Activated naive CD4-positive, alpha-beta T cell treated with Interleukin-2 at 50 U/mL for 16 hours (primary cell): ENCODE measurements at places on chromosomes 11 and 22.
A peak's percentile ranks its signal among the peaks of the same experiment; 100 is the strongest.

GRCh38 chr11:9396310-9396709, 11.9 kb downstream of the IPO7 start:
- no peak for DNase-seq

GRCh38 chr11:133081730-133082452, 450.4 kb downstream of the OPCML start:
- DNase-seq: no peak

GRCh38 chr11:64863391-64864060, 14.9 kb downstream of the EHD1 start:
- peak; percentile 2 for DNase-seq

- peak; percentile 59 for DNase-seq
These were observed 592 bp upstream of the CTSC start for GRCh38 chr11:88337987-88338668.

- no peak for DNase-seq
These were observed 851 bp downstream of the SPTBN2 start for GRCh38 chr11:66728038-66728692.

GRCh38 chr11:31973172-31973571, 117.7 kb upstream of the RCN1 start:
- no peak for DNase-seq

DNA sequence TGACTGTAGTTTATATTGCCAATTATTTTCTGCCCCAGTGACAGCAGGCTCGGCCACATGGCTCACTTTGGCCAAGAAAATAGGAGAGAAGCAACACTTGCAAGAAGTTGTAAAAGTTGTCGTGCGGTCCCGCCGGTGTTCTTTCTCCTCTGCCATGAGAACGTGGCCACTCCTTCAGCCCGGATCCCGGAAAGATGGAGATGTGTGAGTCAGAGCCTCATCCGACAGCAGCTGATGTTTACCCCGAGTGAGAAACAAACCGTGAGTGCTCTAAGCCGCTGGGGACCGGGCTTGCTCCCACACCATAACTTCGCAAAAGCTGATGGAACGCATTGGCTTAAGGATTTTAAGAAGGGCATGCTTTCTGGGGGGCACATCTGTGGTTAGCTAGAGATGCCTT, 157.0 kb downstream of the CACNA1I start:
- no peak for DNase-seq

DNA sequence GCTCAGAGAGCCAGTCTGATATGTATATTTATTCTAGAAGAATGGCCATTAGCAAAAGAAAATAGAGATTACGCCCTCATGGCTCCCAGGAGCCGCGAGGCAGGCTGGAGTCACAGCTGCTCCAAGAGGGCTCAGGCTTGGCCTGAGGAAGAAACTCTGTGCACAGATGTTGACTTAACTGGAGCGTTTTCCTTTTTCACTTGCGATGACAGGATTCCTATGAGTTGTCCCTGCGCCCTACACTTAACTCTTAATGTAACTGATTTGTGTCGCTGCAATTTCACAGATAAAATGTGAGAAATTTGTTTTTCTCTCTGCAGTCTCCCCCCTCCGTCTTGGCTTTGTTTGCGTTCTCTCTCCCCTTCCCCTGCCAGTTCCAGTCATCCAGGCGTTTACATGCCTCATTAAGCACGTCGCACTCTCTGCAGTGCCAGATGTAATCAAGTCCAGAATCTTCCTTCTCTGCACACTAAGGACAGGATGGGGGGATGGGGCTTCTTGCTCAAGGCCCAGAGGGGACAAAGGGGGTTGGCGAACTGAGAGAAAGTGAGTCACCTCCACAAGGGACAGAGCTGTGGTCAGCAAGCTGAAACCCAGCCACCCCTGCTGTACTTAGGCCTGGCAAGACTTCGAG, 1060.1 kb downstream of the NTM start:
- no peak for DNase-seq

DNA sequence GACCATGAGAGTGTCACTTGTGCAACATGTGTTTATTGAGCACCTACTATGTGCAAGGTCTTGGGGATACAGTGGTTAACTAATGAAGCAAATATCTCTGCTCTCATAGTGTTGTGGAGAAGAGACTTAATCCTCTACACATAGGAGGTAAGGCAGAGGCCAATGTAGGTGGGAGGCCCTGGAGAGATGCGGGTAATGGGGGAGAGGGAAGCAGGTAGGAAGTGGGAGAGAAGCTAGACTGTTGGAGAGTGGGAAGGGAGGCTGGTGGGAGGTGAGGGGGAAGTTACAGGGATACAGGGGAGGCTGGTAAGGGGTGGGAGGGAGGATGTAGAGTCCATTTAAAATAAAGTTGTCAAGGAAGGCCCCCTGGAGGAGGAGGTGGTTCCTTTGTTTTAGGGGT, 240.0 kb downstream of the MIAT start:
- no peak for DNase-seq

GRCh38 chr11:78731027-78731426, 156.4 kb upstream of the NARS2 start:
- DNase-seq: no peak

DNA sequence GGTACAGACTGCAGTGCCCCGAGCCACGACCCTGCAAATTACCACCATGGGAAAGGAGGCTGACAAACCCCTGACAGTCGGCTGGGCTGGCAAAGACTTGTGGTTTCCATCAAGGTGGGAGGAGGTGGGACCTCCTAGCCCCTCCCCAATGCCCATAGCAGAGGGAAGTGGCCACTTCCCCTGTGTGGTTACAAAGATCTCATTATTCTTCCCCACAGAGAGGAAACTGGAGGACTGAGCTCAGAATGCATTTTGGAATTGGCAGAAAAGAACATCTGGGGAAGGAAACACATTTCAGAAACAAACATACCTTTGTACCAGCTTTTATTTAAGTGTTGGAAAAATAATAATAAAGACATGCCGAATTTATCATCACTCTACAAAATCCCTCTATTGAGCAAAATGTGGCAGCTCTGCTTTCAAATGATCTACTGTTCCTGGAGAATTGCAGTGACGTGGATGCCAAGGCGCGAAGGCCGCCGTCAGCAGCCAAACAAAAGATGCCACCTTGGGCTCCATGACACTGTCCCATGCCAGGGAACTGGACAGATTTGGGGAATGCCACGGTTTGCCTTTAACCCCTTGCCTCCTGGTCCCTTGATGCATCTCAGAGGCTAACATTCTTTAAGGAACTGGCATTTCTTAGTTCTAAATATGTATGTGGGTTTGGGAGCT, 169.6 kb downstream of the CRYBB2 start:
- DNase-seq: no peak

- DNase-seq: no peak
These were observed 40.1 kb downstream of the REXO2 start for GRCh38 chr11:114479331-114479730.
